ENCODE measurements at places on chromosomes 7 and 10. TPM values are rescaled to one million over a fixed set of nuclear protein-coding genes. Genes with fewer than 3 reads are reported as not detected.

Gene RAB19
- polyA plus RNA-seq: 2.0 TPM

Gene HYAL4
- not detected for polyA plus RNA-seq

Gene CDK5
- 14.3 TPM for polyA plus RNA-seq

Gene LHPP
- polyA plus RNA-seq: 19.1 TPM

GRCh38 chr7:2425749-2426148, 22.3 kb downstream of the CHST12 start:
- DNase-seq: no peak

GRCh38 chr7:105878746-105879605, 2.6 kb upstream of the ATXN7L1 start:
- DNase-seq: no peak

DNA sequence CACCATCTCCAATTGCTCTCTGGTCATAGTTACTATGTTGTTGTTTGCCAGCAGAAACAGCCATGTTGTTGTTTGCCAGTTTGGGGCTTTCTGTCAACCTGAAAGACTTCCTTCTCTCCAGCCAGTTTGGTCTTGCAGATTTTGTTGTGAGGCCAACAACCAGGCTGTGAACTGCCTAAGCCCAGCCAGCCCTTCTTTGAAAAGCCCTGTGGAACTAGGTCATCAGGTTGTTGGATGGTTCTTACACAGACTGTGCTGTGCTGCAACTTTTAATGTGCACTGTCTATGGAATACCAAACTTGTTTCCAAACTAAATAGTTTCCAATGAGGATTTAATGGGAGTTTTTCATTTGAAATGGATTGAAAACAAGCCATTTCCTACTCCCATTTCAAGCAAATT, 592.7 kb upstream of the GALNT17 start:
- no peak for DNase-seq

Gene RBM20
- not detected for polyA plus RNA-seq

DNA sequence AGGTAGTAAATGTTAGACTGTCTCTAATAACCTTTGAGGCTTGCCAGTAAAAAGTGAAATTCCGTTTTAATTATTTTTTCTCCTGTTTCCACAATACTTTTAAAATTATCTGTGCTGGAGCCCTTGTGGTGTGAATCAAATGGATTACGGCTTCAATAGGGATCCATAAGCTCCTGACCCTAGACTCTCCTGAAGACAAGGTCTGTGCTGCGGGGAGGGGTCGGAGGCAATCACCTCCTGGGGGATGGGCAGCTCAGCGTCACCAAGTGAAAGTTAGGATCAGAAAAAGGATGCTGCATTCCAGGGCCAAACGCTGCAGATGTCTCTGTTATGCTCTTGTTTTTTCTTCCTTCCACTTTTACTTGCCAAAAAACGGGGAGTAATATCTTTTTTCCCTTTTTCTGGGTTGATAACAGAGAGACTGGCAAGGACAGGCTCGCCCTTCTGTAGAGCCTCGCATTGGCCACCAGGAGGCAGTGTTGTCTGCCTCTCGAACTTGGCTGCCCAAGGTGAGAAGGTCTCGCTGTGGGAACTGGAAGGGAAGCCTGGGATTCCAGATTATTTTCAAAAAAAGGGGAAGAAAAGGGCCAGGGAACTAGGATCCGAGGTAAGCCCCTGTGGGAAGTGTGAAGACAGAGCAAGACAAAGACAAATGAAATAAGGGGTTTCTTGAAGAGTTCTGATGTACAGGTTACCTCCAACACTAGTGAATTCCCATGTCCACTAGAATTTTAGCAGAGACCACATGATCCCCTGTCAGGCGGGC, 621.9 kb downstream of the ACTR3B start:
- DNase-seq: no peak

GRCh38 chr7:15921576-15921975, 235.1 kb upstream of the MEOX2 start:
- DNase-seq: no peak

- no peak for DNase-seq
Observed at GRCh38 chr10:115624448-115624847, 531.3 kb downstream of the ATRNL1 start.

Gene CDK6
- polyA plus RNA-seq: 20.7 TPM

- no peak for DNase-seq
Observed at GRCh38 chr10:68251151-68251550, 19.2 kb upstream of the ATOH7 start.

GRCh38 chr7:36391436-36392198, 2.0 kb downstream of the ANLN start:
- no peak for DNase-seq

DNA sequence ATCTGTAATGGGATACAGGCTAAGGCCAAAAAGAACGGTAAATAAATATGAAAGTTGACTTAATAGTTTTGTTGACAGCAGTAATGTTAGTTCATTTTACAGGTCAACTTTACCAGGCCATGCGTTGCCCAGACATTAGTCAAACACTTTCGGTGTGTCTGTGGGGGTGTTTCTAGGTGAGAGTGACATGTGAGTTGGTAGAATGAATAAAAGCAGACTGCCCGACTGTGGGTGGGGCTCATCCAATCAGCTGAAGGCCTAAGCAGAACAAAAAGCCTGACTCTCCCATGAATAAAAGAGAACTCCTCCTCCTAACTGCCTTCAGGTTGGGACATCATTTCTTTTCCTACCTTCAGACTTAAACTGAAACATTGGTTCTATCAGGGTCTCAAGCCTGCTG, 132.3 kb downstream of the MTPAP start:
- no peak for DNase-seq

Gene PPP1R17
- not detected for polyA plus RNA-seq

Measured in CD8-positive, alpha-beta memory T cell (primary cell).